ENCODE measurements at places on chromosomes 5 and 9.

DNA sequence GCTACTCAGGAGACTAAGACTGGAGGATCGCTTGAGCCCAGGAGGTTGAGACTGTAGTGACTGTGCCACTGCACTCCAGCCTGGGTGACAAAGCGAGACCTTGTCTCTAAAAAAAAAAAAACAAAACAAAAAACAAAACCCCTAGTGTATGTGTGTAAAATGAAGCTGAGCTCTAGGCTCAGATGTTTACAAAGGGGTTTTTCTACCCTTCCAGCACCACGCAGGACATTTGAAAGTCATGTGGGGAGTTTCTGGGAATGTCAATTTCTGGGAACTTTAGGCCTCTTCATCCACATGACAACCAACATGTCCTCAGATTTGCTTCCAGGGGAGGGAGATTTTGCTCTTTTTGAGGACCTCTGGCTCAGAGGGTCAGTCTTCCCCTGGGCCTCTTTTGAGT is 42.4 kb upstream of the AIF1L start:
- no peak for DNase-seq

GRCh38 chr5:181052672-181053487 is 12.8 kb downstream of the BTNL9 start:
- DNase-seq: no peak

- no peak for DNase-seq
Measured at GRCh38 chr5:154110716-154111115, 71.9 kb downstream of the MFAP3 start.

GRCh38 chr9:129623331-129623730 is 2.4 kb upstream of the C9orf50 start:
- no peak for DNase-seq

- no peak for DNase-seq
Measured at GRCh38 chr9:84189904-84190303, 150.7 kb downstream of the SLC28A3 start.

GRCh38 chr9:131910572-131910971 is 169.1 kb downstream of the MED27 start:
- DNase-seq: no peak

DNA sequence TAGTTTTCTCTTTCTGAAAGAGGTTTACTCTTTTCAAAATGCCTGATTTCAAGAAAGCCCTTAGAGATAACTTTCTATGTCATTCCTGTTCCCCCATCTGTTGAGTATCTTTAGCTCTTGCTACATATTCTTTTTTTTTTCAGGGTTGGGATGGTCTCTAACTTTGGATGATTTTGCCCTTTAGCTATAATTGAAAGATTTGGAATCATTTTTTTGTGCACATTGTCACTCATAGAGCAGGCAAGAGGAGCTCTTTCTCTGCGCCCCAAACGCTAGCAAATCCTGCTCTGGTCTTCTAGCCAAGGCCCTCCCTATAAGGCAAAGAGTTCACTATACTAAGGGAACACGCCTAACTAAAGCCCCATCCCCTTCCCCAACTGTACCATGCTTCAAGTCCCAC is 316.9 kb downstream of the TMEM232 start:
- DNase-seq: no peak

- no peak for DNase-seq
Measured at GRCh38 chr9:4755026-4755609, 14.1 kb upstream of the AK3 start.

DNA sequence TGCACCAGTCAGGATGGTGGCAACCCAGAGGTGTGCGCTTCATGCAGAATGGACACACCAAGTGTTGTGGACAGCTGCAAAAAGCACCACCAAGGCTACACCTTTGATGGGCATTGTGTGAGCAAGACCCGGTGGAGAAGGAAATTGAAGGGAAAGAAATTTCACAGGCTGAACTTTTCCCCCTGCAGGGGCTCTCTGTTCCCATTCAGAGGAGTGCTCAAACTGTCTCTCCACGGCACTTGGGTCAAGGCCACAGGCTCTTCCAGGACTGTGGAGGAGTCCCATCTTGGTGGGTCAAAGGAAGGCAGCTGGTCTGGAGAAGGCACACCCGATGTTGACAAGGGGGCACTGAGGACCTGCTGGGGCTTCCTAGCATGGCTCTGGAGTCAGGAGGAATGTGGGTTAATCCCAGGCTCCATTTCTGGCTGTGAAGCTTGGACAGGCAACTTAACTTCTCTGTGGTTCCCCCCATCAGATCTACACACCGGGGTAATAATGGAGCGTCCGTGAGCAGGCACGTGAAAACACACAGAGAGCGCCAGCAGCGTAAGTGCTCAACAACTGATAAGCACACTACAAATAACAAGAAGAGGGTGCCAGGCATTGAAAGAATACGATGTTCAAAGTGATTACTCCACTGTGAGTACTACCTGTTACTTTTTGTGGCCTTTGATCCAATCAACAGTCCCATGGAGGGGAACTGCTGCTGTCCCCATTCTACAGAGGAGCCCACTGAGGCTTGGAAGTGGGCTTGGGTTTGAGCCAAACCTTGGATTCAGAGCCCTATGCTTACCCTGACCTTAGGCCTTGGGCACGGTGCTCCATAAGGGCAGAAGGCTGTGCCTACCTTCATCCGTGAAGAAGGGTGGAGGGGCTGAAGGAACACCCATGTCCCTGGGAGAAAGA is 34.2 kb upstream of the TIFAB start:
- DNase-seq: no peak

DNA sequence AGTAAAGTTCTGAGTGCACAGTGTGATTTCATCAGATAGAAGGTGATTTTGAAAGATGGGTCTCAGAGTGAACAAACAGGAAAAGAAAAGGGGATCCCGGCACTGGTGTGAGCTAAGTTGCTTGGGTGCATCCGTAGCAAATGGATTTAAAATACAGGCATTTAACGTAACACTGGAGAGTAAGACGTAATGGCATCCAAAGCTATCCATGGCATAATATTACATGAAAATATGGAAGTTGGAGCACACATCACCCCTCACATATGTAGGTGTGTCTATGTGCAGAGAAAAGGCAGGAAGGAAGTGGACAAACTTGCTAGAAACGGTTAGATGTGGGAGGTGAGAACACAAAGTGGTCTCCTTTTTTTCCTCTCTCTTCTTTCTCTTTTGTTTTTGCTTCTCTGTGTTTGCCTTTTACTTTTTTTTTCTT is 38.2 kb upstream of the SEMA4D start:
- DNase-seq: no peak

- no peak for DNase-seq
Measured at GRCh38 chr5:66151030-66151429, 6.9 kb downstream of the SREK1 start.

GRCh38 chr9:83130541-83130940 is 67.6 kb upstream of the RASEF start:
- DNase-seq: no peak

DNA sequence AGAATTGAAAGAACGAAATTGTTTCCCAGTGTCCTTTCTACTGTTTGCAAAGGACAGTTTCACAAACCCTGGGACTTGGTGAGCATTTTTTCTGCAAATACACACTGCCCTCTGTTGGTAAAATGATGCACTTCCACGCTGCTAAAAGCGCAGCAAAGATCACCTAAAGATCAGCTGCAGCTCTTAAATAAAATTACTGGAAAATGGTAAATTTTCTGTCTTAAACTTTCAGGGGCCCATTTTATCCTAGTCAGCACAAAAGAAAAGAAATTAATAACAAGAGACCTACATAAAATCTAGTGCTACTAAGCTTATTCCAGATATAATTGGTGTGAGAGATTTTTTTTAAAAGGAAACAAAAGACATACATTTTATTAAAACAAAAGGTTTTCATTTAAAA is 566.0 kb downstream of the CAAP1 start:
- DNase-seq: no peak

- no peak for DNase-seq
Measured at GRCh38 chr5:87311405-87312279, 44.0 kb downstream of the RASA1 start.

GRCh38 chr5:58927181-58927580 is 344.3 kb downstream of the RAB3C start:
- no peak for DNase-seq

GRCh38 chr5:111511831-111512374 is 432 bp downstream of the STARD4 start:
- DNase-seq: no peak

DNA sequence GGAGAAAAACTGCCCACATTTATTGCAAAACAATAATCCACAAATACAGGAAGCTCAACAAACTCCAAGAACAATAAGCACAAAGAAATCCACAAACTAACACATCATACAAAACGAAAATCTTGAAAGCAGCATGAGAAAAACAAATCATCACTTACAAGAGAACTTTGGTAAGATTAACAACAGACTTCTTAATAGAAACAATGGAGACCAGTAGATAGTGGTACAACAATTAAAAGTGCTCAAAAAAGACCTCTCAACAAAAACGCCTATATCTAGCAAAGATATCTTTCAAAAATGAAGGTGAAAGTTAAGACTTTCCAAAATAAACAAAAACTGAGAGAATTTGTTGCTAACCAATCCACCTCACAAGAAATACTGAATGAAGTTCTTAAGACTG is 38.4 kb downstream of the CDKL3 start:
- DNase-seq: no peak

GRCh38 chr9:129359916-129360536 is 182.0 kb upstream of the IER5L start:
- peak; percentile 42 for DNase-seq

- DNase-seq: no peak
Measured at GRCh38 chr5:32445831-32446614, 1.5 kb upstream of the ZFR start.

DNA sequence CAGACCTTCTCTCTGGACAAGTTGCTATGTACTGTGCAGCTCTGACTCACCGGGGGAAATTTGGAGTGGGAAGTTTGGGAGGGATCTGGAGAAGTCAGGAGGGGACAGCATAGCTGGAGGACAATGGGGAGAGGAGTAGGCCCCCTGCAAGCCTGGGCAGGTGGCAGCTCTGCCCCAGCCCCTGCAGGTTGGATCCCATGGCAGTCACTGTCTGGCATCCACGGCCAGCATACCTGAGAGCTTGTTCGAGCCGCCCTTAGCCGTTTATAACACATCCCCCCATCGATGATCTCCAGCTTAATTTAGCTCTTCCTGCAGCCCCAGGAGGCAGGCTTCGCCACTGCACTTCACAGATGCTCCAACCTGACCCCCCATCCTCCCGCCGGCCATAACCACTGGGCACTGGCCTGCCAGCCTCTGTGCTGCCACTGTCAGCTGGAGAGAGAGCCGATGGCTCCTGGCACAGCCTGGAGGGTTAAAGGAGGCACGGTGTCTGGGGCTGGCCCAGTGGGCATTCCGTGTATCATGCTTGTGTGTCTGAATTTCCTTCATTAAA is 57.7 kb upstream of the RNU6ATAC start:
- no peak for DNase-seq

DNA sequence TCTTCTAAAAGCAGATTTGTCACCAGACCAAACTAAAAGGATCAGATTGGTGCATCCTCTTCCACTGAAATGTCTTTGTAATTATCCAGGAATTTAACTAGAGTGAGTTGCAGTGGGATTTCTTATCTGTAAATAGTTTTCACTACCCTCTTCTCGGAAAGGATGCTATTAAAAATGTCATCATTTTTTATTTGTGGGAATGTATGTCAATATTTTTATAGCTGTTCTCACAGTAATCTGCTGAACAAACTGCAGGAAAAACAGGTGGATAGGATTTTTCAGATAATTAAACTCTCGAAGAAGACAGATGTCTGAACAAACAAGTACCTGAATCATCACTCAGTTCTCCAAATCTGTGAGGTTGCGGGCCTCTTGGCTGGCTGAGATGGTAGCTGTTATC is 62.7 kb downstream of the RAB14 start:
- no peak for DNase-seq

- DNase-seq: no peak
Measured at GRCh38 chr9:131385296-131385695, 8.6 kb upstream of the PRRC2B start.

GRCh38 chr5:28483327-28484025 is 1445.1 kb upstream of the CDH9 start:
- DNase-seq: no peak

GRCh38 chr5:109553846-109554245 is 135.9 kb upstream of the MAN2A1 start:
- DNase-seq: no peak

GRCh38 chr5:90294604-90295003 is 115.0 kb downstream of the CETN3 start:
- no peak for DNase-seq

DNA sequence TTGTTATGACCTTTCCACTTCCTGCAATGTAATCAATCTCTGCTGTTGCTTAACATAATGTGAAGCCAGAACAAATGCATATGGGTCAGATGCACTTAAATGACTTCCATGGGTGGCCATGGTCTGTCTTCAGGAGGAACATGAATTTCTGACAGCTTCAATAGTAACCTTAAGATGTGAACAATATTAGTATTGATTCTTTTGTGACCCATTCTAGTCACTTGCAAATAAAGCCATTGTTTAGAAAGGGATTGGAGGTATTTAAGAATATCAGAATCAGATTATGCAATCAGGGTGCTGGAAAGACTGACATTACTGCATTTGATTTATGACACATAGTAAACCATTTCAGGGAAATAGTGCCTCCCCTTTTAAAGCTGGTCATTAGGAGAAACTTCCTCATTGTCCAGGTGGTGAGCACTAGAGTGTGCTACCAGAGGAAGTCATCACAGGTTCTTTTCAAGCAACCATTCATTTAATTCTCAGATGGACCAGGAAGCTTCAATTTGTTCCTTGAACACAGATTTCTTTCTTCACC is 32.1 kb downstream of the GRIN3A start:
- no peak for DNase-seq

DNA sequence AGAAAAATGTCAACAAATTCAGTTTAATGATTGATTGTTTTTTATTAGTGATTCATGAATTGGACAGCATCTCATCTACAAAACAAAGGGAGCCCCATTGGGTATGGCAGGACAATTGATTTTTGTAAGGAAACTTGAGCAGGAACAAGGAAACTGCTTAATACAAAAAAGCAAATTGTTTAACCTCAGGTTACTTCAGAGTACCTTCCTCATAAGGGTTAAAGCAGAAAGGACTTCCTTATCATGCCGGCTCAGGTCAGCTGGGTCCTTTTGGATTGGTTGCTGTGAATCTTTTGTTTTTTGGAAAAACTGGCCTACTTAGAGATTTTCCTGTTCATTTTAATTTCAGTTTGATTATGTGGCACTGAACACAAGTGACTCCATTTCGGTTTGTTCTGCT is 211.8 kb downstream of the ARRDC3 start:
- DNase-seq: no peak

- DNase-seq: no peak
Measured at GRCh38 chr5:60325870-60326269, 374.1 kb downstream of the DEPDC1B start.

- no peak for DNase-seq
Measured at GRCh38 chr5:65102976-65103711, 334.4 kb downstream of the CWC27 start.

Data from suprapubic skin (tissue), 4 donors.